ENCODE measurements at places on chromosomes 11 and 22.

DNA sequence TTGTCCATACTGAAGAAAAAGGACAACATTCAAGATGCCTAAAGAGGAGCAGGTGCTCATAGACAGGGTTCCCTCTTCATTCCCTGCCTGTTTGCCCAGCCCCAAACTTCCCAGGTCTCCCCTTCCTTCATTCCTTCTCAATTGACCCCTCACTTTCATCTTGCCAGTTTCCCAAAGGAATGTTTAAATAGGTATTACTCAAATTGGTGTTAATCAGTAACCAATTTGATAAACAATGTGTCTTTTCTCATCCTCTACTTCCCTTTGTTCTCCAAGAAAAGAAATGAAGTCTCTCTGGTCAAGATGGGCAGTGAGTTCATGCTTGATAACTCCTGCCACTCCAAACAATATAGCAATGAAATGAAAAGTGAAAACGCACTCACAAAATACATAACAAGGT is 101.9 kb downstream of the TMPRSS5 start:
- no peak for DNase-seq

DNA sequence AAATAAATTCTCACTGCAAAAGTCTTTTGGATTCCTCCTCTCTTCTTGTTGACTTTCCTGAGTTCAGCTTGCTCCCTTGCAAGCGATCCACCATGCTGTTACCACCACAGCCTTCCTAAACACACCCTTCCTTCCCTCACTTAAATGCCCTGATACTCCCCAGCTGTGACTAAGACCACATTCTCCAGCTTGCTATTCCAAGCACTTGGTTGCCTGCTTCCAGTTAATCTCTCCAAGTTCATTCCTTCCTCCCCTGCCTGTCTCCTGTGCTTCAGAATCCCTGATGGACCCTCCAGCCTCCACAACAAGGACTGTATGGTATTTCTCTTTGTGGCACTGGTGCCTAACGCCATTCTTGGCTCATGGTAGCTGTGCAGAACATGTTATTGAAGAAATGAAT is 603.9 kb upstream of the CADM1 start:
- no peak for DNase-seq

DNA sequence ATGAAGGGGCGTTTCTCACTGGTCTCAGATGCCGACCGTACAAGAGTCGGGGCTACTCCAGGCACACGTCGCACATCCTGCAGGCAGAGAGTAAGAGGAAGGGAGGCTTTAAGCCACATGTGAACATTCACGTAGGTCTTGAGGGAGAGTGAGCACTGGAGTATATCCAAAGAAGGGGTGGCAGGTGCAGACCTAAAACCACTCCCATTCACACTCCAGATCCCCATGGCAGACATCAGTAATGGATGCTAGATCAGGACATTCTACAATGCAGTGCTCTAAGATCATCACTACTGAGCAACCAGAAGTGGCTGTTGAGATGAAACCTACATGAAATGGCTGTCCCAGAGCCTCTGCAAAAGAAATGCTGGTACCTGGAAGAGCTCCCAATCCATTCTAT is 39.0 kb downstream of the WT1 start:
- no peak for DNase-seq

DNA sequence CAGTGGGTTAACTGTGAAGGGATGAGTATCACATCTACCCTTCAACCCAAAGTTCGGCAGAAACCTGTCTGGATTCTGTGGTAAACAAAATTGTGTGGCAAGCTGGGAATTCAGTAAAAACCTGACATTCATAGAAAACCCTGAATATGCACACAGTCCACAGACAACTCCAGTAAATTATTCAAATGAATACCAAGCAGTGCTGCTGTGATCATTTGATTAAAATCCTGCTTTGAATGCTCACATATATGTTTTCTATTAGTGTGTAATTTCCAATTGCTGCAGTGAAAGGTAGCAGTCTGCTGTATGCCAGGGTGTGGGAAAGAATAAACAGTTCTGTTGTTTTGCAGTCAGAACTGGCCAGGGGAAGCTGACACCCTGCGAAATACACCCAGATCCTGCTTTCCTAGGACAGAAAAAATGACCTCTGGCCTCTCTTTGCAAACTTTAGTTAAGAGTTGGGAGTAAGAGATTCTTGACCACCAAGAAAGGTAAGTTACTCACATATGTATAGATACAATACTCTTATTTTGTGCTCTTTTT is 217.8 kb downstream of the FAM76B start:
- DNase-seq = no peak

GRCh38 chr11:71452199-71453036 is 585 bp upstream of the NADSYN1 start:
- DNase-seq = no peak

- DNase-seq = no peak
Measured at GRCh38 chr11:114318361-114318760, 22.2 kb downstream of the NNMT start.

GRCh38 chr11:15446929-15447328 is 332.2 kb downstream of the INSC start:
- DNase-seq = no peak

DNA sequence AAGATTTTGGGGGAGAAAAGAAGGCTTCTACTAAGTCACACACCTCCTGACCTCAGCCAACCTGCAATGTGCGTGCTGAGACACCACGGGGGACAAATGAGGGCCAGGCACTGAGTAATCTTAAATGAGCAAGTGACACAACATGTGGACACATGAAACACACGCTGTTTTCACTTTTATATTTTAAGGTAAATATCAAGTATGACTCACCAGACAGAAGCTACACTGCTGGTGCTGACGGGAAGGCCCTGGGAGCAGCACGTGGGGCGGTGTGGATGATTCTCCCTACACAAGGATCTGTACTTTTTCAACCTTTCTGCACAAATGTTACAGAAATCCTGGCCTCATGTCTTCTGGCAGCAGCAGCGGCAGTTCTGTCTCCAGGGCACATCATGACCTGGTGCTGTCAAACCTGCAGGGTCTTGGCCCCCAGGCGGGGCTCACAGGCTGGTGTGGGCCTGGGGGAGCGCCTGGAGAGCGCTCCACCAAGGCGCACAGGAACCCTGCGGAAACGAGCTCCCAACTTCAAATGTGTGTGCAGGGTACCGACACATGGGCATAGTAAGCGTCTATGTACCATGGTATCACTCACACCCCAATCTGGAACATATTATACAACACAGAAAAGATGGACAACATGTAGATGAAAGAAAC is 61.7 kb downstream of the DGCR2 start:
- no peak for DNase-seq

GRCh38 chr11:105109855-105110687 is 29.5 kb downstream of the CARD18 start:
- DNase-seq = no peak

DNA sequence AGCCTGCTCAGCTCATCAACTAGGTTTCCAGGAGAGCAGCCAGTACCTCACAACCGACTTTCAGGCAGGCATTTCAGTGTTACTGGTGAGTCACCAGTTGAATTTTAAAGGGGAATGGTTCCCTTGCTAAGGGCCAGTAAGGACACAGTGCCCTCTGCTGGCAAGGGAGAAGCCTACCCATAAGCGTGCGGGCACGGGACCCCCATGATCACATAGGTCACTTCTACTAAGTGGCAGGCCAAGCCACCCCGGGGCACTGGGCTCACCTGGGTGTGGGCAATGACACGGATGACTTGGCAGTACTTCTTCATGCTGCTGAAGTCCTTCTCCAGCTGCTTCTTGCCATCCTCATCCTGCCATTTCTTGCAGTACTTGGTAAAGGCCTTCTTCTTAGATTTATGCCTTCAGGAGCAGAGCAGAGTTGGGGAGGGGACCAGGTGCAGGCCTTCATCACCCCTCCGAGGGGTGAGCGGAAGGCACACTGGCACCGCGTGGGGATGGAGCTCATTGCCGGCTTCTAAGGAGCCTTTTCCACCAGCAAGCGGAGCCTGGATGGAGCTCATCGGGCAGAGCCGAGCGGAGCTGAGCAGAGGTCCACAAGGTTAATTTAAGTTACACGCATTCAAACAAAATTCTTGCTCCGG is 2.9 kb downstream of the RPL3 start:
- DNase-seq = no peak

GRCh38 chr11:132686886-132687285 is 845.4 kb downstream of the OPCML start:
- DNase-seq = no peak
